ENCODE measurements at places on chromosomes 5 and 9. TPM values are rescaled to one million over a fixed set of nuclear protein-coding genes. Genes with fewer than 3 reads are reported as not detected.

DNA sequence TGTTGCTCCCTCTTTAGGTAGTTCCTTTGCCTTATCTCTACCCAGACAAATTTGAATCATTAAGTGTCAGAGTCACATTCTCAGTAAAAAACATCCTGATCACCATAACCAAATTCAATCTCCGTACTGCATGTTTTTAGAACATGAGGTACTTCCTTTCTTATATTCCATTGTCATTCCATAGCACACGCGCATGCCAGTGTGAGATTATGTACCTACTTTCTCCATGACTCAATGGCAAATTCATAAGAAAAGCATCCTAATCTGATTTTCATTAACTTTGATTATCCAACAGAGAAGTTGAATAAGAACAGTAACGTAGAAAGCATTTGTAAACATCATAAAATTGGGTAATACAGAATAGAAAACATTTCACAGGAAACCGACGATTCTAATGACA lies 1118.6 kb upstream of the CDH9 start:
- H3K36me3 ChIP-seq: no peaks in the 10 kb centered on the region
- H3K27ac ChIP-seq: no peak overlapping the region
- DNase-seq: no peak
- no peak overlapping the region for H3K4me3 ChIP-seq
- no peaks in the 10 kb centered on the region for H3K4me1 ChIP-seq

DNA sequence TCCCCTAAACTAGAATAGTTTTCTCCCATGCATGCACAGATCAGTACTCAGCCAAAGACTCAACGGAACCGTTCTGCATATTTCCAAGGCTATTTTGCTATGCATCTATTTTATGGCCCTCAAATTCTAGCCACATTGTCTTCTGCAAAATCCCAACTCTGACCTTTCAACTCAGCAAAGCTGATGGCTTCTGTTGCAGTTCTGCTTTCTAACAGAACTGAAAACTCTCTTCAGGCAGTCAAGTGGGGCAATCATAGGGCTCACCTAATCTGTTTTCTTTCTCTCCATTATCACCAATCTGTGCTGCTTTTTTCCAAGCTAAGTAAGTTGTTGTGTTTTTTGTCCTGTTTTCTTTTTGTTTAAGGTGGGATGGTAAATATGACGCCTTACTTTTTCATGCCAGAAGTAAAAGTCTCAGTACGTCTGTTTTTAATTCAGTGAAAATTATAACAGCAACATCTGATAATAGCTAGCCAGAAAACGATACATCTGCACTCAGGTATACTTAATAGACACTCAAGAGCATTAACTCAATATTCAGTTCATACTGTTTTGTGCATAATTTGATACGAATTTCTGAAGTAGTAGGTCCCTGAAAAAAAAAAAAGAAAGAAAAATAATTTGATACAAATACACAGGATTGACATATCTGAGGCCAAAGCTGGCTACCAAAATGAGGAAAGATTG lies 454.3 kb downstream of the TLE1 start:
- no peak overlapping the region for H3K4me3 ChIP-seq
- H3K27ac ChIP-seq: no peak overlapping the region
- H3K4me1 ChIP-seq: no peaks in the 10 kb centered on the region
- no peaks in the 10 kb centered on the region for H3K27me3 ChIP-seq
- H3K36me3 ChIP-seq: no peaks in the 10 kb centered on the region

DNA sequence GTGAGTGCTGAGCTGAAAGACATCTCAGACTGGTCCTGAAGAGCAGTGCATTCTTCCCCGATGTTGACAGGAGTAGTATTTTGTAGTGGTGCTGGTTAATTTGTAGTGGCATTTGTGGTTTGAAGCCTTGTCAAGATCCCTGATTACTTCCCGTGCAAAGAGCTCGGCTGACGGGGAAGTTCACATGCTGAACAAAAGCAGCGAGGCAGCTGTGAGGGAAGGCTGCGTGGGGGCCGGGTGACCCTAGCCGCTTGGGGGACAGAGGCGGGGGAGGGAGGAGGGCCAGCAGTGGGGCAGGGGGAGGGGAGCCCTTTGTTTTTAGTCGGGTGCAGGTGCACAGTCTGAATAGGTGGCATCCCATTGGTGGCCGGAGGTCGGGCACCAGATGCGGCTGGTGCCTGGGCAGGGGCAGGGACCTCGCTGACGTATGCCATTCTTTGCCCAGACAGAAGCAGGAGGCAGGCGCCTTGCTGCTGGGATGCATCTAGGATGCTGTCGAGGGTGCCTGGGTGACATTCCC lies 64.7 kb downstream of the CRB2 start:
- no peak for DNase-seq
- H3K27me3 ChIP-seq: no peaks in the 10 kb centered on the region
- no peak overlapping the region for H3K27ac ChIP-seq
- no peak overlapping the region for H3K4me3 ChIP-seq

Gene BARHL1
- total RNA-seq: not detected

All from uterus (tissue), 4 donors.